ENCODE measurements at places on chromosomes 5 and 9.

DNA sequence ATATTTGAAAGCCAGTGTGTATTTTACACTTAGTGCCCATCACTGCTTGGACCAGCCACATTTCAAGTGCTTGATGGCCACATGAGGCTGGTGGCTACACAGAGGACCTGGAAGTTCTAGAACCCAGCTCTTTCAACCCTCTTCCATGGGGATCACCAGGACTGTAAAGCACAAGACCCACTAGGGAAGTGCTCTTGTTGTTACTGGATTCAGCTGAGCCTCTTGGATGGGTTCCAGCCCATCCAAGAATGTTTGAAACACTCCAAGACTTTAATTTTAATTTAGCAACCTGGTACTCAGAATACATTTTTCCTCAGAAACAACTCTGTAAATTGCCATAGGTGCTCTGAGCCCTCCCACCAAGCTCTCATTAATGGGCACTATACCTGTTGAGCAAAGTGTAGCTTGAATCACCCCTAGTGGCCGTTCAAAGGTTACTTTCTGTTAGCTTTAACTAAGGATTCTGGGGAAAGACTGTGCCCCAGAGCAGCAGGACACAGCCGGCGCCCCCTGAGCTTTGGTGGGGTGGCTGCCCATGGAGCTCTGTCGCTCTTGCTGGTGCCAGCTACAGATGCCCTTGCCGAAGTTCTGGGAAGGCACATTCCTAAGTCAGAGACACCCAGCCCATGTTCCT, 212.4 kb downstream of the HSD17B3 start:
- DNase-seq = no peak

- DNase-seq = no peak
Observed at GRCh38 chr9:75878488-75878860, 12.0 kb upstream of the PCSK5 start.

DNA sequence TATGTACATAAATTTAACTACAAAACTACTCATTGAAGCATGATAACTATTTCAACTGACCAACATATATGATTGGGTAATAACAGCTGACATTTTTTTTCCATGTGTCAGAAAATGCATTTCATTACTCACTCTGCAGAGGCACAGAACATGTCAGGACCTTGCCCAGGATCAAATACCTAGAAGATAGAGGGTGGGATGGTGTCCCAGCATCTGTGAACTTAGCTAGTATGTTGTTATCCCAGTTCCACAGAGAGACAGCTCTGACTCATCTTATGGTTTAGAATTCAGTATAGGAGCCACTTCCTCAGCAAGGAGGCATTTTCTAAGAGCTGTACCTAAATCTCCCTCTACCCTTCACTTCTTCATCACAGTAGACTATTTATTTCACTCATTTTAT, 1198.6 kb upstream of the ACO1 start:
- DNase-seq = no peak

DNA sequence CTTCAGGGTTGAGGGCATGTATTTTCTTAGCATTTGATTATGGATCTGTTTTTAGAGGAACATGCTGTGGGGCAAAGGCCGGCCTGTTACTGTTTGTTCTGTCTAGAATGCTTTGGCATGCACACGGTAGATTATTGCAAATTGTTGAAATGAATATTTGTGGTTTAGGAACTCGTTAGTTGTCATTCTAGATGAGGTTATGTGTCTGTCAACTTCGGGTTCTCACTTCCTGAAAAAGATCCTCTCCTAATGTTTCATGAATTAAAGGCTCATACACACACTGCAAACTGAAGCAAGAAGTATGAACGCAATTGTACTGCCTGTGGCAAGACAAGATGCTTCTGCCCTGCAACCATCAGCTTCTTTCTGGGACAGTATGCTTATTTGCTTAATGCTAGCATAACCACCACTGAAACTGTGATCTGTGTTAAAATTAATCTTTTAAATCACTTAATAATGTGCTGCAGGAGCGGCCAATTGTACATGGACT, 99.6 kb downstream of the BASP1 start:
- DNase-seq = no peak

GRCh38 chr9:79346350-79347020, 225.3 kb upstream of the TLE4 start:
- DNase-seq = no peak

- no peak for DNase-seq
Observed at GRCh38 chr5:91787718-91788117, 404.6 kb upstream of the ARRDC3 start.

DNA sequence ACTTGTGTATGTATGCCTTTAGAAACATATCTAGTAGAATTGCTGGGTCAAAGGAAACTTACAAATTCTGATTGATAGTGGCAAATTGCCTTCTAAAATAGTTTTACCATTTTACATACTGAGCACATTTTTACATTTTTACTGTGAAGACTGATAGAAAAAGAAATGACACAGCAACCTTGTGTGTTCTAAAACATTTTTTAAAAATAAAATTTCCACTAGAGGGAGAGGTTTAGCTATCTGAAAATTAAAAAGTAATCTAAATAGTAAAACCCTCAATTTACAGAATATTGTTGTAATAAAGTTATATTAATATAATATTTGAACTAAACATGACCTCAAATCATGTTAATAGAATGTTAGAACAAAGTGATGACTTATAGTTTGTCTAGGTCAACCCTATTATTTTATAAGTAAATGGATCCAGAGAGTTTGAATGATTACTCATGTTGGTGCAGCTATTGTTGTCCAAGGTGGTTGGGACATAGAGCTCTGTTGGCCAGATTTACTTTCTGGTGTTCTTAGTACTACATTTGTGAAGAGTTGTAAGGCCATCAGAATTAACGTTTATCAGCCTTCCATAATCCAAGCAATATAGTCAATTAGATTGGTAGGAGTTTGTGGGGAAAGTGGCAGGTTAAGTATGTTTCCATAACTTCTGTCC, 17.2 kb downstream of the CENPP start:
- no peak for DNase-seq

- no peak for DNase-seq
Observed at GRCh38 chr9:98550206-98550820, 158.4 kb downstream of the GABBR2 start.

GRCh38 chr5:175657593-175658271, at the start of gene HRH2:
Gene HRH2 (plus strand): TSS chr5:175658071. CDS start chr5:175683234, 25,163 bp downstream.
- DNase-seq = peak; percentile 31

DNA sequence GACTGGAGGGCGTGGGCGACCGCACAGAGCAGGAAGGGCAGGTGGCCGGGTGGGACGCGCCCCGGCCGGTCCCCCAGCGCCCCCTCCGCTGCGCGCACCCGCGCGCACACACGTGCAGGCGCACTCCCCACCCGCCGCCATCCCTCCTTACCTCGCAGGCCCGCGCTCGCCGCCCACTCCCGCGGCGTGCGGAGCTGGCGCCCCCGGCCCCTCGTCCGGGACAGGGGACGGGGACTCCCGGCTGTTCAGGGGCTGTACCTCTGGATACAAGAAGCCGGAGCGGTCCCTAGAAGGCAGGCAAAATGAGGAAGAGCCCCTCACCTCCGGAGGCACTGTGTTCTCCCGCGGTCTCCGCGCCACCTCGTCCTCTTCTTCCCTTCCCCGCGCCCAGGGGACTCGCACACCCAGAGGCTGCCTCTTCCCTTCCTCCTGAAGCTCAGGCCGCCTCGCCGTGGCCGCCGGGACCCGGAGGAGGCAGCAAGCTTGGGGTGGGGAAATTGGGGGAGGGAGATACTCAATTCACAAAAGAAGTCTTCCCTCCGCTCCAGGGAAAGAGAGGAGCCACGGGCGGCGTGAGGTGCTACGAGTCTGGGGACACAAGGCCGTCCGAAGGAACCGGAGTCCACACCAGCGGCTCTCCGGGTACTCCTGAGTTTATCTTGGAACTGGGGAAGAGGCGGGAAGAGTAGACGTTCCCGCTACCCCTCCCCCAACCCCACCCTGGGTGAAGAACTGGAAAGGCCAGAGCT, 1.4 kb upstream of the GABRB2 start:
- no peak for DNase-seq

- DNase-seq = no peak
Observed at GRCh38 chr5:33563983-33564908, 123.5 kb downstream of the TARS1 start.

- no peak for DNase-seq
Observed at GRCh38 chr5:99441235-99441634, 512.4 kb upstream of the CHD1 start.

GRCh38 chr5:111016801-111017200, 54.7 kb upstream of the TSLP start:
- DNase-seq = no peak
